Stimulated activated CD8-positive, alpha-beta memory T cell treated with anti-CD3 and anti-CD28 coated beads, Interleukin-4, amount 100 ng/mL, for 1 hour (primary cell): ENCODE measurements at places on chromosomes 3 and 15.

DNA sequence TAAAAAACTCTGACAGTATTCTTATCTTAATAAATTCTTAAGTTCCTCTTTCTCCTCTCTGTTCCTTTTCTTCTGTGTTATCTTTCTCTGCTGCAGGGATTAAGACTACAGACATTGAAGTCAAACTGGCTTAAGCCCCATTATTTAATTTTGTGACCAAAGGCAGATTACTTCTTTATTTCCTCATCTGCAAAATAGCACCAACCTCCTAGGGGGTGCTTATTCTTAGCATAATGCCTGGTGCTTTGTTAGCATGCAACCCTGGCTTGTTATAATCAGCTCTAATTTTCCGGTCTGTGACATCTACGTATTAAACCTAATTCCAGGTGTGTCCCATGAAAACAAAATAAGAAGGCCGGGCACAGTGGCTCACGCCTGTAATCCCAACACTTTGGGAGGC is 23.8 kb downstream of the SEMA6D start:
- DNase-seq, result no peak

DNA sequence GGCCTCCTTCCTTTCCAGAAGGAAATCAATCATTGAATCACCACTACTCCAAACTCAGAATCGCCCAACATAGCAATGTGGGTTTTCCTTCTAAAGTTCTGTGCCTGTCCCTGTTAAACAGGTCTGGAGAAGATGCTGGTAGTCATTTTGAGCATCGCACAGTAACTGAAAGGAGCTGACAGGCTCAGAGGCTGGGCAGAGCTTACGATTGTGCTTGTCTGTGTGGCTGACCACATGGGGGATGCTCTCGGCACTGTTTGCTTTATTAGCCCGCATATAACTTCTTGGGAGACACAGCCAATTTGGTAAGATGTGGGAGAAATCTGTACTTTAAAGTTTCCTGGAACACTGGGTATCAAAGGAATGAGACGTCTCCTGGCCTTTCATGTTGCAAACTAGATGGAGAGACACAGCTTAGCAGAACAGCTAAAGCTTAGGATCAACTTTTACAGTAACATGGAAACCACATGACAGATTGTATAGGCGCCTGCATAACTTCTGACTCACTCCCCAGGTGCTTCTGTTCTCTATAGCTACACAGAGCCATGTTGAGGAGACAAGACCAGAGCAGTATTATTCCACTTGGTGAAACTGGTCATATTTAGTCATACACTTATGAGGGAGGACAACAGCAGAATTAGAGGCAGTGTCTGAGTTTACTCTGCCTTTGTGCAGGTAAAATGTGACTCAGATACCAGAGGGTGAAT is 374.1 kb downstream of the RORA start:
- no peak for DNase-seq

DNA sequence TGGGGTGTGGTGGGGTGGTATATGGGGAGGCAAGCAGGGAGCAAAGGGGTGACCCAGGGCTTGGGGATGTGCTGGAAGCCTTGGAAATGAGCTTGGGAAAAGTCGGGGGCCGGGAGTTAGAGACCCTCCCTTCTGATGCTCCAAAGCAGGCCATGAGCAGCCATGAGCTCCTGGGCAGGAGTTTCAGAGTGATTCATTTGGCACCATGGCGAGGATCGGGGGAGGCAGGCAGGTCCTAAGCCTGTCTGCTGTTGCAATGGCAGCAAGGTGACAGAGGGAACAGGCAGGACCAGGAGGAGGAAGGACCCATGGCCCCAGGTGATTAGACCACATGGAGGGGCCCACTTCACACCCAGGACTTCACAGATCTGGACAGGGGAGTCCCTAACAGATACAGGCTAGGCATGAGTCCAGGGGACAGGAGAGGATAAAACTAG is 21.3 kb downstream of the RGMA start:
- no peak for DNase-seq

DNA sequence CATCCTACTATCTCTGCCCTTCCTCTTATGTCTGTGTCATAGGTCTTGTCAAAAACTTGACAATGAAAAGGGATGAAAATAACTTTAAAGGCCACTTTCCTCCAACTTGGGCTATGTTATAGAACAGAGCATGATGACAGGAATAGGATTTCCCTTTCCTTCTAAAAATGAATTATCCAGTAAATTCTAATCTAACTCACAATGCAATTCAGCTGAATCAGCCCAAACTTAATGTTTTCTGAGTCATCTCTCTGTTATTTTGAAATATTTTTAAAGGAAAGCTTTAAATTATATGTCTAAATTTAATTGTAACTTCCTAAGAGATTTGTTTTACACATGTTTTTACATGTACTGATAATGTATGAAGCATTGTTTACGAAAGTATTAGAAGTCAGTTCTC is 258.5 kb downstream of the BBX start:
- no peak for DNase-seq

DNA sequence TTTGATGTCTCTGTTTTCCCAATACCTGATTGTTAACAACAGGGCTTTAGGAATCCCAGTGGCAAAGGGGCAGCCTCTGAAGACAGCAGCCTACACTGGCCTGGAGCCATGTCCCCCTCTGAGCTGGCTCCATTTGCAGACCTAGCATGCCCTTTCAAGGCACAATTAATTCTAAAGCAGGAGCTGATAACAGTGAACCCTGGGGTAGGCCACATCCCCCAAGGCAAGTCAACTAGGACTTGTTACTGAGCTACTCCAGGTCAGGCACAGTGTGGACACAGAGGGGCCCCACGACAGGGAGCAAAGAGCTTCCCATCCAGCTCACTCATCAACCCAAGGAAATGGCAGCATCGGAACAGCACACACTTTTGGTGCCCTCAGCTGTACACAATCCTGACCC is 51.9 kb downstream of the SPSB4 start:
- DNase-seq, result no peak

- no peak for DNase-seq
These were observed at the start of gene NDN for GRCh38 chr15:23687143-23687470. Gene NDN, minus strand, starts transcription at chr15:23687305. Its CDS starts 88 bp downstream, at chr15:23687217.

GRCh38 chr3:70519026-70519425 is 206.6 kb upstream of the MDFIC2 start:
- DNase-seq, result no peak

DNA sequence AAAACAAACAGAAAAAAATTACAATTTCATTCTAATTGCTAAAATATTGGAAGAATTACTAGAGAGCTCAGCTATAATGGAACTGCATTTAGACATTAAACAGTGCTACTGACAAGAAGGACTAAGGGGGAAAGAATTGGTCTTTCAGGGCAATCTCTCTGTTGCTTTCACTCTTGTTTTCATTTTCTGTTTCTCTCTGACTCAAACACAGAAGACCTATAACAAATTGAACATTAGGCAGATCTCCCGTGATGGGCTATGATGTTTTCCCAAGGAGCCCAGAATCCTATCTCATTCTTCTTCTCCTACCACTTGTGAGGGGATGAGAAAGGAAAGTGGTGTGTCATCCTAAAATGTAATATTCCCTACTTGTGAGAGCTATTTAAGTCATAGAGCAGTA is 358.0 kb upstream of the TGFBR2 start:
- DNase-seq, result no peak

DNA sequence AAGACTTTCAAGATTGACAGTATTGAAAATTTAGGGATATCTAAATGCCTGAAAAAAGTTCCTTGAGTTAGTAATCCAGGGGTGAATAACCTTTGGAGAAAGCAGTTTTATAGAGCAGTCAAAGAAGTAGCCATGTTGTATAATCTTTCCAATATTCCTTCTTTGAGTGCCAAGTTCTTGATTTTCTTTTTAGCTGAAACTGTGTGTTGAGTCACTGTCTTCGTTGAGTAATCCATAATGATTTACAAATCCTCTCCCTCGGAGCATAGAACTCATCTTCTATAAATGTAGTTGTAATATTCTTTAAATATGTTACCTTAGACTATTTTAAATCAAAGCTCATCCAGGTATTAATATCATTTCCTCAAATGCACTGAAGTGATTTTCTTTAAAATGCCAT is 135.2 kb downstream of the BBX start:
- DNase-seq, result no peak

DNA sequence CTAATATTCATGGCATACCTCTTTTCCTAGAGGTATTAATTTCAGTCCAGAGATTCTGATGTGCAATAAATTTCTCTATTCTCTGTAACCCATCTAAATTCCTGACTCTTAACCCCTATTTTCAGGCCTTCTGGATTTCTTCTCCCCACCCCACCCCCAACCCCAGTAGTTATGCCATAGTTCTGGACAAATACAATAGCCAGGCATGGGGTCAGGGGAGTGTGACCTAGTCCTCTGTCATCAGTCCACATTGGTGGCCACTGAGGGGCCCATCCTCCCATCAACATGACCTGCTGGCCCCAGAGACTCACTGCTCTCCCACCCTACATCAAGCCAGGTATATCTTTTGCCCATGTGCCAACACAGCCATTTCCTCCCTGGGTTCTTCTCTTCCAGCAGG is 3.8 kb upstream of the LIPC start:
- no peak for DNase-seq

DNA sequence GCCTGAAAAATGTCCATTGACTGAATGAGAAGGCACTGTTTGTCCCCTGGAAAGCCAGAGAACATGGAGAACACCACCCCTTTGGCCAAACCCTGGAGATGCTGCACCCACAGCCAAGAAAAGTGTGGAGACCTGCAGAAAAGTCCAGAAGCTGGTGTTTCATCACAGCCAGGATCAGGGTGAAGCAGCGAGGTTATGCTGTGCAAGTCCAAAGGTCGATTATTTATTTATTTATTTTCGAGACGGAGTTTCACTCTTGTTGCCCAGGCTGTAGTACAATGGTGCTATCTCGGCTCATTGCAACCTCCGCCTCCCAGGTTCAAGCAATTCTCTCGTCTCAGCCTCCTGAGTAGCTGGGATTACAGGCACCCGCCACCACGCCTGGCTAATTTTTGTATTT is 5.5 kb upstream of the CTSH start:
- DNase-seq, result no peak

GRCh38 chr15:85094685-85095084 is 113.0 kb downstream of the PDE8A start:
- no peak for DNase-seq

DNA sequence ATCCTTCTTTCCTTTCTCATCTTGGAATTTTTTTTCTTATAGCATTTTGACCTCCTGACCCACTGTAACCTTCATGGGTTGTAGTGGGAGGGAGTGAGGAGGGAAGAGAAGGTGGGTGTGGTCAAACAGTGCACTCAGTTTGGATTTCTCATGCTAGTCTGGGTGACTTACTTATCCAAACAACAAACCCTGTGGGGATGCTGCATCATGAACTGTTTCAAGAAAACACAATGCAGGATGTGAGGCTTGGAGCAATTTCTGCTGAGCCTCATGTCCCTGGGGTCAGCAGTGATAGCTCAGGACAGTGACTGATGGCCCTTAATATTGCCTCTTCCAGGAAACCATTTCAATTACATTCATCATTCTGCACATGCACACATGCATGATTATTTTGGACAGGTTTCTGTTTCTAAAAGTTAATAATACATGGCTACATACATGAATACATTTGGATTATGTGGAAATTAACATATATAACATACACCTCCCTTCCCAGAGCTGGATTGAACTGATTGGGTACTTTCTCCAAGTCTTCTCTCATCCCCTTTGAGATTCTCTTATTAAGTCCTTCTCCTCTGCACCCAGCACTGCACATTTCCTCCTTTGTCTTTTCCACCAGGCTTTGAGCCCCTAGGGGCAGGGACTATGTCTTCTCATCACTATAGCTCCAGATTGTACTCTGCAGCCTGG is 61.2 kb downstream of the ADAMTSL3 start:
- DNase-seq, result no peak

DNA sequence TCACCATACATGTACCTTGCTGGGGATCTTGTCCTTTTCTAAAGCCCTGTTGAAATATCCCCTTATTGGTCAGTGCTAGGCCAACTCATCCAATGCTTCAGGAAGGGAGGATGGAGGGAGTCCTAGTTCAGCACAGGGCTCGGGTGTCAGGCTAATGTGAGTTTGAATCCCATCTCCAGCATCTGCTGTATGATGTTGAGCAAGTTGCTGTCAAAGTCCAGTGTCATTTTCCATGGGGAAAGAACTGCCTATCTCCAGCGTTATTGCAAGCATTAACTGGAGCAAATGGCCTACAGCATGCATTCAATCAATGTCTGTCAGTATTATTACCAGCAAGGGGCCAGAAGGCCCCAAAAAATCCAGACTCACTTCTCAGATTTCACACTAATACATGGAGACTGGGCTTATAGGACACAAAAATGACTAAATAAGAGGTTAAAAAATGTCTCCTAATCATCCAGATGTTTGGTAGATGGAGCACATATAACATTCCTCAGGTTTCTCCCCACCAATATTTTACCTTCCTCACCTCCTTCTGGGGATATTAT is 40.8 kb downstream of the SRGAP3 start:
- DNase-seq, result no peak

DNA sequence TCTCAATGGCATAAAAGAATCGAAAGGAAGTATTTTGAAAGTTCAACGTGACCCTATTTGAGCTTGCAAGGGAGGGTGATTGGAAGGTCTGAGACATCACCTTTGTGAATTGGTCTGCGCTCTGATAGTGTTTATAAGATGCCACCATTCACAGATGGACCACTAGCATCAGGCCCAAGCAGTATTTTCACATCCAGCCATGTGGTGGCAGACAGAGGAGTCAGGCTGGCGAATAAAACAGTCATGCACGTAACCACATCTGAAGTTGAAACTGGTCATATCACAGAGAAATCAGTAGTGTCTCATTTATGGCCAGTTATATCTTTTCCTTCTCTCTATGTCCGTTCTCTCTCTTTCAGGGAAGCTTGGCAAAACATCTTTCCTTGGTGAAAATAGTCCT is 170.1 kb upstream of the ONECUT1 start:
- no peak for DNase-seq

DNA sequence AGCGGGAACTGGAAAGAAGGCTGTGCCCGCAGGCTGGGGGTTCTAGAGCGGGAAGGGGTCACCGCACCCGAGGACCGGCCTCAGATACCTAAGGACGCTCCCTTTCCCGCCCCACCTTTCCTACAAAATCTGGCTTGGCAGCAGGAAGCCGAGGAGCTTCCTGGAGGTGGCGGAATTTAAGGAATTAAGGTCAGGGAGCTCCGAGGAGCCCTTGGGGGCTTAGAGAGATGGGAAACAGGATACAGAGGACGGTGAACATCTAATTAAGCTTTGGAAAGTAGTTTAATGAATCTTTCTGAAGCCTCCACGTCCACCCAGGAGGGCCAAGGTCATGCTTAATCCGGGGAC is 507 bp upstream of the AP3B2 start:
- DNase-seq, result no peak

GRCh38 chr3:50585919-50586762 is 16.8 kb downstream of the HEMK1 start:
- DNase-seq, result no peak

- no peak for DNase-seq
These were observed 85.9 kb upstream of the IL12A start for GRCh38 chr3:159902546-159903314.

DNA sequence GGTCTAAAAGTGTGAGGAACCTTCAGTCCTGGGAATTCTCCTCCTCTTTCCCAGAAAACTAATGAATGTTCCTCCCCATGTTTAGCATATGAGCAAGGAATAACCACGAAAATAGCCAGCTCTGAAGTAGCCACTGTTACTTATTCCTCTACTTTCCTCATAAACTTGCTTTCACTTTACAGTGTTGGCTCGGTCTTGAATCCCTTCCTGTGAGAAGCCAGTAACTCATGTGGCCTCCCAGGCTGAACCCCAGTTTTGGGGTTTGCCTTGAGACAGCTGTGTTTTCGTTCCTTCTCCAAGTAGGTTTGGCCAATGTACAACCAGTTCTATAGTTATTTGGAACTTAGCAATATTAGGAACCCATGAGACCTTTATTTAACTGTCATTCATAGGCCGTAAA is 195.0 kb downstream of the CNTN6 start:
- no peak for DNase-seq
